ENCODE measurements at places on chromosomes 5 and 9.
A peak's percentile ranks its signal among the peaks of the same experiment; 100 is the strongest.

DNA sequence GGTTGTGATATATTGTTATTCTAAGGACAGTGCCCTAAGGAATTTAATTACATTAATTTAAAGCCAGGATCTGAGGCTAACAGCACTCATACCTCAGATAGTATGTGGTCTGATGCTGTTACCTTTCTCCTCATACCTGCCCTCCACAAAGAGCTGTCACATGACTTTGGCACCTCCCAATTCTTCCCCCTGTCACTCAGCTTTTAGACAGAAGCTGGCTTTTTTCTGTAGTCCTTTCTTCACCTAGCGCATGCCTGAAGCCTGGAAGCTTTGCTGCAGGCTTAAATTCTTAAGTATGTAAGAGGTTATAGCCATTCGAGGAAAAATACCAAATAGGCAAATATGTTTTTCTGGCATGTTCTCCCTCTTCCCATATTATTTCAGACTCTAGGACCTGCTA, 61.0 kb upstream of the ADAMTS19 start:
- DNase-seq: no peak

- DNase-seq: peak; percentile 1
Observed at GRCh38 chr9:113962396-113962795, 86.3 kb downstream of the ZNF618 start.

DNA sequence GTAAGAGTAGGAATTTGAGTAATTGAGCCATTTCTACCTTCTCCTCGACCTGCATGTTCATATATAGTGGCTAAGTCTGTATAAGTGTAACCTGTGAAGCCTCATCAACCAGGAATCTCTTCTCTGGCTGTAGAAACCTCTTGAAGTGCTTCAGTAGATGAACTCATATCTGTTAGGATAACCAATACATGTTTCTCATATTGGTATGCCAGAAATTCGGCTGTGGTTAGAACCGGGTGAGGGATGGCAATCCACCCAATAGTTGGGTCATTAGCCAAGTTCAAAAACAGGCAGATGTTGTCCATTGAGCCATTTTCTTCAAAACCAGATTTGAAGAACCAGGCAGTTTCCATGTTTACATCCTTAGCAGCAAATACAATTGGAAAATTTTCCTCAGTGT, 28.9 kb upstream of the GSN start:
- DNase-seq: no peak

GRCh38 chr9:693201-694091, 148.1 kb upstream of the DMRT1 start:
- DNase-seq: no peak

- DNase-seq: peak; percentile 23
Observed at GRCh38 chr5:178335302-178336030, 102.9 kb upstream of the PHYKPL start.

- DNase-seq: no peak
Observed at GRCh38 chr5:891117-891836, 1.3 kb downstream of the BRD9 start.

GRCh38 chr5:15222156-15222555, 277.8 kb upstream of the FBXL7 start:
- no peak for DNase-seq

- no peak for DNase-seq
Observed at GRCh38 chr5:431001-431710, 11.8 kb upstream of the EXOC3 start.

GRCh38 chr5:125199968-125200865, 453.8 kb upstream of the ZNF608 start:
- no peak for DNase-seq

DNA sequence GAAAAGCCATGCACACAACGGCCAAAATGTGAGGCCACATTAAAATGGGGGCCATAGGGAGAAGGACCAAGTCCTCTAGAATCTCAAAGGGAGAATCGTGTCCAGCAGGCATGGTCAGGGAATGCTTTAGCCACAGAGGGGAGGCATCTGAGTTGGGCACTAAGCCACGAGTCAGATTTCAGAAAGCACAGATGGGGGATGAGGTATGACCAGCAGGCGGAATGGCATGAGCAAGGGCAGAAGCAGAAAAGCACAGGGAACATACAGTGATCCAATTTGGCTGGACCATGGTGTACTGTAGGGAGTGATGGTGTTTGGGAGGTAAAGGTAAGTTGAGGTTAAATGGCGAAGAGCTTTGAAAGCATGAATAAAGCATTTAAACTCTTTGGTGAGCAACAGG, 214.6 kb downstream of the TLE1 start:
- no peak for DNase-seq

- no peak for DNase-seq
Observed at GRCh38 chr9:36191686-36192085, 965 bp downstream of the CLTA start.

DNA sequence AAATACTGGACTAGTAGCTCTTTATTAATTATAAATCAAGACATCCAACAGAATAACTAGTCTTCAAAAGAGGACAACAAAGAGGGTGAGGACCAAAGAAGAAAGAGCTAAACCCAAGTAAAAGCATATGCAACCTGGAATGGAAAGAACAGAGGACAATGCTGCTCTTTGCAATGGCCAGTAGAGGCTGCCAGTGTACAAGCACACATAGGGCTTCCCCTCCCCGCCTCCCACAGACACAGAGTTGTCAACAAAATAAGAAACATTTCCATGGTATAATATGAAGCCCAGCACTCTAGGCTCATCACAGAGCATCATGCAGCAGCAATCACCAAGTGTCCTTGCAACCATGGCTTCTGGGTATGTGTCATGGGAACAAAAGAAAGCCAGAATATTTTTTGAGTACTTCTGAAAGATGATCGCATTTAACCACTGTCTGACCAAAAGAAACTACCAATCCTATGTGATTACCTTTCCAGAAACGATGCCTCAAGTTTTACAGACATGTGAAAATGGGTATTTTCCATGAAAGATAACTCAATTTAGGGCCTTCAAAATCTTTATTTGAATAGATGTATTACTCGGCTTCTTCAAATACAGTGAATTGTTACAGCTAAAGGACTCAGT, 58.1 kb downstream of the RFX3 start:
- DNase-seq: peak; percentile 76

DNA sequence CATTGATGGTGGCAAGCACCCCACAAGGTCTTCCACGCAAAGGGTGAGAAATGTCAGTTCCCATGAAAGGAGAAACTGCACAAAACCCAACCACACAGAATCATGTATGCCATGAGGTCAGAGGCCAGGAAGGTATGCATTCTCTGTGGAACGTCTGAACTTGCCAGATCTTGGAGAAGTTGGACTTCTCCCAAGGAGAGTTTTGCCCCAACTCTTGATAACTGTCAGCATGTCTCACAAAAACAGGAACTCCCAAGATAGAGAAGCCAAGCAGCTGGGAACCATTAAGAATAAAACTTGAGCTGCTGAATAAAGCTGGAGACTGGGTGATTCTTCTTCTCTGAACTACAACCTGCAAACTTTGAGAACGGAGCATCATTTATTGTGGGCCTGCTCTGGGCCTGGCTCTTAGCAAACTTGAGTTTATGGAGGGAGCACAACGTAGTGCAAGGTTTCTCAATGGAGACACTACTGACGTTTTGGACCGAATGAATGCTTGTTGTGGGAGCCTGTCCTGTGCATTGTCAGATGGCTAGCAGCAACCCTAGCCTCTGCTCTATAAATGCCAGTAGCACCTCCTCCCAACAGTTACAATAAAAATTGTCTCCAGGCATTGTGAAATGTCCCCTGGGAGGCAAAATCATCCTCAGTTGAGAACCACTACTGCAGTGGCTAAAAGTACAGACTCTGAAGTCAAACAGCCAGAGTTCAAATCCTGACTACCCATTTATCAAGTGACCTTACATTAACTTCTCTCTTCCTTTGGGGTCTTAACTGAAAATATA, 193.5 kb downstream of the ACTL7B start:
- DNase-seq: no peak

GRCh38 chr9:135827866-135828580, 79.3 kb downstream of the CAMSAP1 start:
- no peak for DNase-seq

- no peak for DNase-seq
Observed at GRCh38 chr5:168128557-168128956, 162.9 kb upstream of the WWC1 start.

GRCh38 chr5:80254767-80255430, 949 bp downstream of the SERINC5 start:
- no peak for DNase-seq

GRCh38 chr9:5112646-5113045, 72.8 kb downstream of the INSL6 start:
- DNase-seq: no peak

DNA sequence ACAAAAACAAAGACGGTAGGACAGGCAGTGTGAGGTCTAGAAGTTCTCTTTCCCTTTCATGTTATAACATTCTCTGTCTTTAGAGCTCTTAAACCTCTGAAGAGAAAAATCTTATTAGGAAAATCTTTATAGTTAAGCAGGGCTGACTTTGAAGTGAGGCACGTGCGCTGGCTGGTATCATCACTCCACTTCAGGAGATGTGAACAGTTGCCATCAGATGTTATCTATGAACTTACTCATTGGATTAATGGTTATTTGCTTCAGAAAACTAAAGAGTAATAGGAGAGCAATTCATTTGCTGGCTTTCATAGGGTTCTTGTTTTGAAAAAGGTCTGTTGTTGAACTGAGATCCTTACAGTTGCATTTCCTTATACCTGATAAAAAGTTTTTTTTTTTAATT, 25.7 kb downstream of the LRRTM2 start:
- no peak for DNase-seq

- no peak for DNase-seq
Observed at GRCh38 chr9:4986296-4986695, 1.2 kb downstream of the JAK2 start.

Measured in natural killer cell treated with Interleukin-12 subunit alpha and Interleukin-12 subunit beta and Interleukin-15 and Interleukin-18, amount 100 ng/mL, for 72 hours (primary cell).